CD4-positive, alpha-beta T cell treated with Interleukin-4 for 1 hour (primary cell): ENCODE measurements at places on chromosomes 11 and 22.
A peak's percentile ranks its signal among the peaks of the same experiment; 100 is the strongest.

- no peak for DNase-seq
These were observed 24.8 kb upstream of the CYB5R3 start for GRCh38 chr22:42673898-42674401.

DNA sequence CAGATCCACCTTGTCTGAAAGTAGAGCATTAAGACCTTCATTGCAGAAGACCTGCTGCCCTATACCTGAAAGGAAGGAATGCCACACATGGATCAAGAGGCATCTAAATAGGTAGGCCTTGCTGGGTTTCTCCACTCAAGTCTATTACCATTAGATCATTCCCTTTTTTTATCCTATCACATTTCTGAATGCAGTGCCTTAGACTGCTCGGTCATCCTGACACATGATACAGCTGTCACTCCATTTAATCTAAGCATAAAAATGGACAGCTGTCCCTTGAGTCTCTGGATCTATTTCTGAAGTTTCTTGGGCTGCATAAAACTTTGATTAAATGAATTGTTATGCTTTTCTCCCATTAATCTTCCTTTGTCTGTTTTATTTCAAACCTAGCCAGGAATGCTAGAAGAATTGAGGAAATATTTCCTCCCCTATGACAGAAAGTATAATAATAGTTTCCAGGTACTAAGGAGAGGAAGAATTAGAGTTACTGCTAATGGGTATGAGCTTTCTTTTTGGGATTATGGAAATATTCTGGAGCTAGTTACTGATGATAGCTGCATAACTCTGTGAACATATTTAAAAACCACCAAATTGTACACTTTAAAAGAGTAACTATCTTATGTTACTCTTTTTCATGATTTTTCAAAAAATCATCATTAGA is 88.0 kb downstream of the DLG2 start:
- DNase-seq = no peak

GRCh38 chr11:111520560-111520959 is 6.0 kb downstream of the HOATZ start:
- DNase-seq = no peak

- DNase-seq = no peak
These were observed 22.7 kb downstream of the NCAM1 start for GRCh38 chr11:112983887-112984286.

DNA sequence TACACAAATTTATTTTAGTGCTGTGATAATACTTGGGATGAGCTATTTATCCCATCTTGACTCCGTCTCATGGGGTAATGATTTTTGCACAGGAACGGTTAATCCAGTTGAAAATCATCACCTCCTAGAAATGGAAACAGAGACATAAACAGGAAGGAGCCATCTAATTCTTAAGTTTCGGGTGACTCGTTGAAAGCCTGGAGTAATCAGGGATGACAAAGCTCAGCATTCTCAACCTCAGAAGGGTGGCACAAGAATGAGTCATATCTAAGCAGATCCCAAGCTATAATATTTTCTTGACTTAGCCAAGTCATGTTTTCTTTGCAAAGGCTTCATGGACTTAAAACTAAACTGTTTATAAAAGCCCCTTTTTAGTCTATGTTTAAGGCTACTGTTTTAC is 280.8 kb upstream of the CCDC90B start:
- DNase-seq = no peak

- DNase-seq = no peak
These were observed 21.5 kb downstream of the UEVLD start for GRCh38 chr11:18567081-18567480.

DNA sequence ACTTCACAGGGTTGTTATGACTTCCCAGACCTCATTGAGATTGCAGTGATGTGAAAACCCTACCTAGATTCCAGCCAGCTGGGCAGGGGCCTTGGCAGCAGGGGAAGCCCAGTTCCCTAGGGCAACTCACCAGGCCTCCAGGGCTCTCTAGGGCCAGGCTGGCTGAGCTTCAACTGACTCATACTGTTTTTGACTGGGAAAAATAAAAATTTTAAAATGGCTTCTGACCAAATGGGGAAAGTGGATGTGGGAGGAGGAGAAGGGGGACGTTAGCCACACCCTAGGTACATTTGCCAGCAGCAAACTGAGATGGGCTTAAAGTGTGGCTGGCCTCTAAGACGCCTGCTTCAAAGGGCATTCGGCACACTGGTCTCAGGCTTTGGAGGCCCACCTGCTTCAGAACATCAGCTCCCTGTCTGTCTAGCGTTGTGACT is 39.0 kb downstream of the BMAL1 start:
- no peak for DNase-seq

GRCh38 chr11:64359712-64360445 is 917 bp downstream of the RPS6KA4 start:
- no peak for DNase-seq

GRCh38 chr22:42976217-42976933 is 38.6 kb downstream of the PACSIN2 start:
- DNase-seq = no peak

DNA sequence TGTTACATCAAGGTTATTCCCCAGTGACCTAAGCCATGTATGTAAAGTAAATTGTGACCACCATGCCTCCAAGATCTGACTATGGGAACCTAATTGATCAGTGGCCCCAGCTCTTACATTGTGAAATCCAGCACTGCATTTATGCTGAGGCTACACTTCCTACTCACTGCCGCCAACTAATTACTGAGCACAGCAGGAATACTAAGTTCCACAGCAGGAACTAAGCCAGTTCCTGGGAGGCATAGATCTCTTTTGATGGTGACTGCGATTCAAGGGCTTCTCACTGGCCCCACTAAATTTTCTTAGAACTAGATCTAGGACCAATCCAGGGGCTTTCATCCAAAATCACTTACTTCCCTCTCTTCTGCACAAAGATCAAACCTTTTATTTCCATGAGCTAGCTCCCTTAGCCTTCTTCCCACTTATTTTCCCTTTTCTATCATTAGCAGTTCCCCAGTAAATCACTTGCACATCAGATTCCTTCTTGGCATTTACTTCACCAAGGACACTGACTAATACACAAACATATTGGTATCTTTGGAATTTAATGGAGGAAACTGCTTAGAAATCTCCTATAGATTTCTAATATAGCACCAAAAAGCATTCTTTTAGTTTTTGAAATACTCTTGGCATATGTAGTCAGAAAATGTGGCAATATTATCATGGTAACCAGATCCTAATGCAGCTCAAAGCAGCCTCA is 46.0 kb downstream of the CNTN5 start:
- no peak for DNase-seq

- no peak for DNase-seq
These were observed 171.8 kb downstream of the IGLL1 start for GRCh38 chr22:23408321-23408720.

DNA sequence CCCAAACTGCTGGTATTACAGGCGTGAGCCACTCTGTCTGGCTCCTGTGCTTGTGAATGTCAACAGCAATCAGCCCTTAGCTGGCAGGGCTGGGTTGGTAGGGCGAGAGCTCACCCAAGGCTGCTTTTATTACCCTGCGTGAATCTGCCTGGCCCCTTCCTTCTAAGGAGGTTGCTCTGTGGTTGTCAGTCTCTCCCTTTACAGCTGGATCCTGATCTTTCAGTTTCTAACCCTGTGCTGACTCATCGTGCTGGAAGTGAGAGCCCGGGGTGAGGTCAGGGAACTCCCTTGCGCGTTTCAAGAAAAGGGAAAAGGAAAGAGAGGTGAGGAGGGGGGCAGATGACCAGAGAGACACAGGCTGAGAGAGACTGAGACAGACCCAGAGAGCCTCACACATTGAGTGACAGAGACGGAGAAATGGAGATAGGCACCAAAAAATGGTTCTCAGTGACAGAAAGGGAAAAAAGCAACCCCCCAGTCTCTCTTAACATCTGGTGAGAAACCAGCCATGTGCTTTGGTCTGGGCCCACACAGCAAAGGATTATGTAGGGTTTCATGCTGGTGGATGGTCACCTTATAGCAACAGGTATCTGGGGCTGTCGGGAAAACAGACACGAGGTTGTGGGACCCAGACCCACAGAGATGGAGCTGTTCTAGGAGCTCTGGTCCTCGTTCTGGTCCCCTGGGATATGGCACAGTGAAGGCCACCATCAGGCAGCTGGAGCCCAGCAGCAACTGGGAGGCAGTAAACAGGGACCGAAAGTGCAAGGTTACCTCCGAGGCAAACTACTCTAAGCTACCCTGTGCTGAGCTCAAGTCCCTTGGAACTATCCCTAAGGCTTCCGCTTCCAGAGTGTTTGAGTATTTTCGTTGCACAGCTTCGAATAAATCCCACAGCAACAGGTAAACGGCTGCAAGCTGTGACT is 2.5 kb downstream of the TCN2 start:
- DNase-seq = peak; percentile 67

GRCh38 chr11:46912526-46913150 is 5.7 kb downstream of the LRP4 start:
- no peak for DNase-seq

DNA sequence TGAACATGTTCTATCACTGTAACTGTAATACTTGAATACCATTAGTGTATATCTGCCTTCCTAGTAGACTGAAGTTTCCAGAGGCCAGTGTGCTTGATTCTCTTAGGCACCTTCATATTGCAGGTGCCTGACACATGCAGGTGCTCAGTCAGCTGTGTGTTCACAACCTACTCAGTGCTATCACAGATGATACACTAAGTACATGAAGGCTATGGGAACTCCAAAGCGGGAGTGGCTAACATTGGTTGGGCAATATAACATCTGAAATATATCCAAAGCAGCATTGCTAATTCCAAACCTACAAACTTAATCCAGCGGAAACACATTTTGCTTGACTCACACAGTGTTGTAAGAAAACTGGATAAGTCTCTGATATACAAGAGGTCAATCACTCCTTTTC is 539.3 kb upstream of the ISX start:
- no peak for DNase-seq

DNA sequence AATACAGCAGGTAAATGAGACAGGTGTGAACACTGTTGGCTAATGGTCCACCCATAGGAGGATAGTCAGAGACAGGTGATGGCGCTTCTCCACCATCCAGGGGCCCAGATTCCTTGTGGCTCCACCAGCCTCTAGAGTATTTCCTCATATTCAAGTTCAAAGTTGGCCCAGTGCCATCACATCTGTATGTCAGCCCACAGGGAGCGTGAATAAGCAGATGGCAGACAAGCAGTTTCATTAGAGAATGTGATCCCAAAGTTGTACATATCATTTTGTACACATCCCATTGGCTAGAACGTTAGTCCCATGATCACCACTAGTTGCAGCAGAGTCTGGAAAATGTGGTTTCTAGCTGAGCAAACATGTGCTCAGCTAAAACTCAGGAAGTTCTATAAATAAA is 11.0 kb upstream of the CWF19L2 start:
- no peak for DNase-seq

DNA sequence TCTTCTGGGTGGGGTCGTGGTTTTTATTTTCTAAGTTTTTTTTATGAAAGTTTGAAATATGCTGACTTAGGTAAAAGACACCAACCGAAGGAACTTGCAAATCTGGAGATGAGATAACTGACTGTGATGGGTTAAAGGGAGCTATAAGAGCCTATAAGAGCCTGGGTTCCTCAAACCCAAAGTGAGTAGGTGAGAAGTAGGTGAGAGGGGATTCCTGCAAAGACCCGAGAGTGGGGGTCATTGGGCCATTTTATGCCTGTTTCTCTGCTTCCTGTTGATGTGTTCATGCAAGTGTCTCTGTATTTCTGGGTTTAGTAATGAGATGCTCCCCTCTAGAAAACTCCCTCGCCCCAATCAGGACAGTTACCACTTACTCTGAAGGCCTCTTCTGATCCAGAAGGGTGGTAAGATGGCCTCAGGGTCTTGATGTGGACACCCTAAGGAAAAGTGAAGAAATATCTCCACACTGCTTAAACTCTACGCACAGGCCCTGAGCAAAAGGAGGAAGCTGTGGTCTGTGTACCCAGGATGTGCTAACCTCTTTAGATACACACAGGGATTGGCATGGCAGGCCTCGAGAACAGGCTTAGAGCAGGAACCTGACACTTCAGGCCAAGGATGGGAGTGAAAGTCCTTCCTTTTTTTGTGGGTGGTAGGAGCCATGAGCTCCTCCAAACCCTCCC is 1.8 kb downstream of the FLI1 start:
- peak; percentile 61 for DNase-seq

DNA sequence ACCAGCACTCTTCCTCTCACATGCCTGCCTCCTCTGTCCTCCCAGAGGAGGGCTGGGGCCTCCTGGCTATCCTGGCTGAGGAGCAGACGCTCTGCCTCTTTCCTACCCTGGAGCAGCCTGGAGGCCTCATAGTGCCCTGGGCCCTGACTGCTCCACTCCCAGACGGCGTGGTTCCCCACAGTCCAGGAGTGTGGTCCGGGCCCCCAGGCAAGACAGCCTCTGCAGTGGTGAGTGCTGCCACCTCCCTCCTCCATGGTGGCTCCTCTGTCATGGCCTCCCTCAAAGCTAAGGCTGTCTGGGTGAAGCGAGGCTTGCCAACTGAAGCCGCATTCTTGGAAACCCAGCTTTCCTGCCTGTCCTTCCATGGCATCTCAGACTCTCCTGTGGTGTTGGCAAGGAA is 19.8 kb downstream of the GAB4 start:
- no peak for DNase-seq

GRCh38 chr11:102414559-102414958 is 38.0 kb downstream of the TMEM123 start:
- DNase-seq = no peak

GRCh38 chr22:49298834-49299750 is 528.6 kb downstream of the BRD1 start:
- DNase-seq = no peak

GRCh38 chr11:114799476-114799875 is 121.1 kb downstream of the NXPE2 start:
- DNase-seq = no peak

DNA sequence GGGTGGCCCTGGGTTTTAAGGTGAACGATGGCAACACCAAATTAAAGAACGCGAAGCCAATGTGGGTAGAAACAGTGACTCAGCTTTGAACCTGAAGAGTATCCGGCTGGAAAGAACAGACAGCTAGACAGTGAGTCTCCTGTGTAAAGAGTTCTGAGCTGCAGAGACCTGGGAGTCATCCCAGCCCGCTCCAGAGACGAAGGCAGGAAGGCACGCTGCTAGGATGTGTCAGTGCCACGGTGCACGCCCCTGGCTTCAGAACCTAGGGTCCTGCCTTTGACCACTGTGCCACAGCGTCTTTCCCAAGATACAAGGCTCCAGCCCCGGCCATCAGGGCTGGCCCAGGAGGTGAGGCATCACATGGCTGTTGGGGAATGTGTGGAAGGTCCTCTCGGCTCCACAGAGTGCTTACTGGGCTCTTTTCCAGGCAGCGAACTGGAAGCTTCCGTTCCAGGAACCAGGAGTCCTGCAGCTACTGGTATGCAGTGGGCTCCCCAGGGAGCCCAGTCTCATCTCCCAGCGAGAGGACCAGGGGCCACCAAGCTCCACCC is 29.9 kb downstream of the LRFN4 start:
- no peak for DNase-seq

GRCh38 chr11:12042215-12042676 is 33.8 kb upstream of the DKK3 start:
- no peak for DNase-seq

GRCh38 chr11:72763823-72764222 is 11.6 kb upstream of the ARAP1 start:
- DNase-seq = no peak

DNA sequence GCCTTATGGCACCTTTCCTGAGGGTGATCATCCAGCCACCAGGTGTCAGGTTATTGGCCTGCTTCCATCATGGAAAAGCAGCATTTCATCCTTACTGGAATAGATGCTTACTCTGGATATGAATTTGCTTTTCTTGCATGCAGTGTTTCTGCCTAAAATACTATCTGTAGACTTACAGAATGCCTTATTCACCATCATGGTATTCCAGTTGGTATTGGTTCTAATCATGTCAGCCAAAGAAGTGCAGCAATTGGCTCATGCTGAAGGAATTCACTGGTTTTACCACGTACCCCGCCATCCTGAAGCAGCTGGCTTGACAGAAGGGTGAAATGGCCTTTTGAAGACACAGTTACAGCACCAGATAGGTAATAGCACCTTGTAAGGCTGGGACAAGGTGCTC is 194.2 kb downstream of the AASDHPPT start:
- DNase-seq = no peak
